ENCODE measurements at places on chromosomes 3 and 15.

DNA sequence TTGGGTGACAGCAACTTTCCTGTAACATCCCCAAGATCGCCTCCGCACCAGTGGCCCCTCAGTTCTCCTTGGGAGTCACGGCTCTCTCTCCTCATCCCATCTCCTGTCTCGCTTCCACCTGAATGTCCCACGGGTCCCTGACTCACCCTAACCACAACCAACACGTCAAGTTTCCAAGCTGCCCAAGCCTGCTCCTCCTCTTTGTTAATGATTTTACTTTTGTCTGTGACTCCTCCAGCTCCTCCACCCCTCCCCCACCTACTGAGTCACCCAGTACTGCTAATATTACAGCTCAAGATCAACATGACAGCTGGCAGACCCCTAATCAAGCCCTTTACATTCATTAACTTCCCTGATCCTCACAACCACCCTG lies 39.3 kb downstream of the BDH1 start:
- DNase-seq: no peak

DNA sequence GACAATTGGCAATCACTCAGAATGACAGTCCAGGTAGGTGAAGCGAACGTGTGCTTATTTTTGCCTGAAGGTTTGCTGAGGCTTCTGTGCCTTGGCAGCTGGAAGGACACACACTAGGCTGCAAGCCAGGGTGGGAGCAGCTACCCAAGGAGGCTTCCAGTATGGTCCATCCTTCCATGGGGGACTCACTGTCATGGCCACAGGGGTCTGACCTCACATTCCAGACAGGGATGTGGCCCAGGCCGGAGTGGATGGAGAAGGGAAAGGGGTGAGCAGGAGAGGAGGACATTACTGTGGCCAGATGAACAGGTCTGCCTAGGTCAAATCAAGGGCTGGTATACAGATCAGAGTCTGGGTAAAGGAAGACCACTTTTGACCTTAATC lies 247.7 kb downstream of the ADAMTS17 start:
- no peak for DNase-seq

GRCh38 chr3:36486009-36486795 lies 105.9 kb downstream of the STAC start:
- no peak for DNase-seq

DNA sequence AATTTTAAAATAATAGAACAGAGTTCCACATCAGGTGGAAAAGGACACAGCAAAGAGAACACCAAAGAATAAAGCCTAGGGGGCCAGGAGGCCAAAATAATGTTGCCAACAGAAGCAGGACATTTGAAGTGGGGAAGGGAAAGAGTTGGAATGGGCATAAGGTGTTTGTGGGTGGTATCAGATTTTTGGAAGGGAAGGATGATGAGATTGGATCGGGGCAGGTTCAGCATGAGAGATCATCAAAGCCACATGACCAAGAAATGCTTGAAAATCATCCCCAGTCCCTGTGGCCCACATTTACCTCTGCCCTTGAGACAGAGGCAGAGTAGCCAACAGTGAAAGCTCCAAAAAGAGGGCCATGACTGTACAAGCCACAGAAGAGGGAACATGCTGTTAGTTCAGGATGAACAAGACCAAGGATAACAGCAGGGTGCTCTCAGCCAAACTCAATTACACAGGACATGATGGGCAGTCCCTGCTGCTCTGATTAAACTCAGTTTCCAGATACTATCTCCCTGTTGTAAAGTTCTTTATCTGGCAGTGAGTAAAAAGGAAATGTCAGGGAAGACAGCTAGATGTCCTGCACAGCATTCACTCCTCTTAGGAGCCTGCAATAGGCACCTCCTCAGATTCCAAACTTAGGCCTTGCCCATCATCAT lies 32.5 kb downstream of the RAB27A start:
- no peak for DNase-seq

GRCh38 chr3:5191555-5192304 lies 4.2 kb downstream of the EDEM1 start:
- DNase-seq: no peak

DNA sequence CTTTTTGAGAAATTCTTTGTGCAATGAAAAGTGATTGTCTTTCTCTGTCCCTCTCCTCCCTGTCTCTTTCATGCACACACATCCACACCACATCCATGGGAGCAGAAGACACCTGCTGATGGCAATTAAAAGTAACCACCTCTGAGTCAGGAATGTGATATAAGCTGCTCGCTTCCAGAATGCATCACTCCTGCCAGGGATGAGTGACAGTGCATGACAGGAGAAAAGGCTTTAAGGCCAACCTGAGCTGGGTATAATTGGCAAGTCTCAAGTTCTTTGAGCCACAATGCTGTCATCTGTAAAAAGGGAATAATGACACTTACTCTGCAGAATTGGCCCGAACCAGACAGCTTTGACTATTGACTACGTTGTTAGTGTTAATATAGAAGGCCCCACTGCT lies 59.6 kb downstream of the UBP1 start:
- no peak for DNase-seq

DNA sequence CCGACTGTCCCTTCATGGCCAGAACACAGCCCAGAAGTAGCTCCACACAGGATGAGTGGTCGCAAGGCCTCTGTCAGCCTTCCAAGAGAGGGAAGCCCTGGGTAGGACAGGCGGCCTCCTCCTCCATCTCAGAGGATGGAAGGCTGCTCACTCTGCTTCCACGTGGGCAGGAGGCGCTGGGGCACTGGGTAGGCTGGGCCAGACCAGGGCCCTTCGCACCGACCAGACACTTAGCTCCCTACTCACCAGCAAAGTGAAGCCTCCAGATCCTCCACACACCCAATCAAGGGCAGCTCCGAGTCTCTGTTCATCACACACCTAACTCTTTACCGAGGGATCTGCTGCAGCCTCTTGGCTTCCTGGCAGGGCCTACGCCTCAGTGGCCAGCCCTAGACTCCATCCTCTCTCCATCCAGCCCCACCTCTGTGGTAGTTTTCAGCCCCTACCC lies 24.3 kb upstream of the PLXNA1 start:
- DNase-seq: no peak

GRCh38 chr3:13405614-13406013 lies 14.5 kb downstream of the NUP210 start:
- DNase-seq: no peak

- DNase-seq: no peak
Observed at GRCh38 chr3:46628901-46629369, 16.6 kb downstream of the FAM240A start.

DNA sequence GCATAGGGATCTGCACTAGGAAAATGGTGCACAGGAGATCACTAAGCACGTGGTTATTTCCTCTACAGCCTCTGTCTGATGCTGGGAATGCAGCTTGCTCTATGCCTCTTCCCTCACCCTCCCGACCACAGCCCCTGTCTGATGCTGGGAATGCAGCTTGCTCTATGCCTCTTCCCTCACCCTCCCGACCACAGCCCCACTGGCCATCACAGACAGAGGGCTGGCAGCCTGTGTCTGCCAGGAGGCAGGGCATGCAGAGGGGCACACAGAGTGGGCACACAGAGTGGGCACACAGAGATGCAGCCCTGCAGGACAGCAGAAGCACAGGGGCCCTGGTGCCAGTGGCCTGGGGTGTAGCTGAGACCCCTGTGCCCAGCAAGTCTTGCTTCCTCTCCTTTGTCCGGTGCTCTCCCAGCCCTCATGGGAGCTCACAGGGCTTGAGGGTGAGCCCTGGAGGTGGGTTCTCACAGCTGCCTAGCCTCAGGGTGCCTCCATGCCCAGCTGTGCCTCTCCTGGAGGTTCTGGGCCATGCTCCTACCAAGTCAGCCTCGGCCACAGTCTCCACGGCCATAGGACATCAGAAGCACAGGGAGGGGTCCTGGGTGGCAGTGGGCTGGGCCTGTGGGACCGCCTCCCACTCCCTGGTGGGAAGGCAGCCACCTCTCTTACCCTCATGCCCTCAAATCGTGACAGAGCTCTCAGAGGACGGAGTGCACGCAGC lies 65.8 kb downstream of the EXOG start:
- DNase-seq: no peak

- no peak for DNase-seq
Observed at GRCh38 chr3:13866041-13866965, 13.6 kb downstream of the WNT7A start.

DNA sequence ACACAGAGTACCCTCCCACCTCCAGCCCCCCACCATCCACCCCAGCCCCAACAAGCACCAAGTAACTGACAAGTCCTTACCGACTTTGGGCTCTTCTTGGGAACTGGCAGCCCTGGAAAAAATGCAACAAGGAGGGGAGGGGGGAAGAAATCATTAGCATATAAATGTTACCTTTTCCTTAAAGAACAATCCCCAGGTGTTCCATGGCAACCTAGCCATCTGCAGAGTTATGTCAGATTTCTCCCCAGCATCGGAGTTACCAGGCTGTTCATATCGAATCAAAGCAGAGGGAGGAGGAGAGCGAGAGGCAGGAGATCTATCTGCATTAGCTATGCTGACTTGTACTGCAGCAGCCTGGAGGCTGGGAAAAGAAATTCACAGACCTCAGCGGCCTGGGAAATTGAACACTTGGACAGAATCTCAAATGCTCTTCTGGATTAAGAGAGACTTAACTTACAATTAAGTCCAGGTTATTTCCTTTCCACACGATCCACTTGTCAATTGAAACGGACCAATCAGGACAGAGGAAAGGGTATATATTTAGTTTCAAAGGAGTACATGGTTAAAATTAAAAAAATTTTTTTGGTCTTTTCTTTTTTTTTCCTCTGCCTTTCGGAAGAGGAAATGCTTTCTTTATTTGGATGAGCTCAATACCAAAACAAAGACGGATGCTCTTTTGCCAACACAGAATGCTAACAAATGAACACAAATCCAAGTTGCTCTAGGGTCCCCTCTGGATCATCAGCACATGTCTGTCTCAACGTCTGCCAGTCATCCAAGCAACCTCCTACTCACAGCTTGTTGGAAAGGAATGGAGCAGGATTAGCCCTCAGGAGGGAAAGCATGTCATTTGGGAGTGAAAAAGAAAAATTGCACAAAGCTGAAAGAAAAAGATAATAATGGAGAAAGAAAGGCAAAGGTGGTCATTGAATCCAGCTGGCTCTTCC lies 637.1 kb downstream of the MAGI1 start:
- DNase-seq: no peak

Measured in activated CD4-positive, alpha-beta T cell treated with anti-CD3 and anti-CD28 coated beads, Interleukin-2, amount 50 U/mL, for 24 hours (primary cell).